ENCODE measurements at places on chromosomes 11 and 22.

- DNase-seq: no peak
These were observed 52.2 kb downstream of the NFAM1 start for GRCh38 chr22:42379966-42380537.

- DNase-seq: no peak
These were observed 15.3 kb upstream of the CWF19L2 start for GRCh38 chr11:107472966-107473365.

DNA sequence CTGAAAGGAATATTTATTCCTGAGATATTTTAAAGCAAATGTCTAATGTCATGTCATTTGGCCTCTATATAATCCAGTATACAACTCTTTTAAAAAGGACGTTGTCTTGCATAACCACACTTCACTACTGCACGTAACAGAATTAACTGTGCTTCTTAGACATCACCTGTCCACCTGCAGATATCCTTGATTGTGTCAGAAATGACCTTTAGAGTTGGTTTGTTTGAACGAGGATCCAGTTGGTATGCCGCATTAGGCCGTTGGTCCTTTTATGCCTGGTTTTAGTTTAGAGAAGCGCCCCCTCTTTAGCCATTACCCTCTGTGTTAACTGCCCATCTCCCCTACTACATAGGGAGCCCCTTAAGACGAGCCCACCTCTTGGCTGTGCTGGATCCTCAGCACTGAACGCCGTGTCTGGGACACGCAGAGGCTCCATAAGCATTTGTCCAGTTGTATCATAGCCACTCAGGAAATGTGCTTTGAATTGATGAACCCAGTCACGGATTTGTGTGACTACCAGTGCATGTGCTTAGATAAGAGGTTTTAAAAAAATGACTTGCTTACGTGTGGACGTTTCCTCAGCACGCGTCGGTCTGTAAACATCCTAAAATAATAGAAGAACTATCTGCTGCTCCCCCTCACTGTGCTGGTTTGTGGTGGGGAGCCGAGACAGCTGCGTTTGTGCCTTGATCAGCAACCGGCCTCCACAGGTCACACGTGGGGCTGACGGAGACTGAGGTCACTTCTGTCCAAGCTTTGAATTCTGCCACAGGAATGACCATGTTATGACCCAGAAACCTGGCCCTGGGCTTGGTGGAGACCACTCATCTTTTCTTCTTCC lies 4.0 kb downstream of the MICAL2 start:
- no peak for DNase-seq

GRCh38 chr22:23237201-23237798 lies 57.0 kb downstream of the BCR start:
- DNase-seq: no peak

GRCh38 chr11:70141486-70142220 lies 61.4 kb upstream of the FADD start:
- DNase-seq: no peak

- DNase-seq: peak; percentile 58
These were observed 14.5 kb upstream of the DGKZ start for GRCh38 chr11:46332568-46333393.

GRCh38 chr11:46722566-46723358 lies 3.7 kb downstream of the F2 start:
- no peak for DNase-seq

DNA sequence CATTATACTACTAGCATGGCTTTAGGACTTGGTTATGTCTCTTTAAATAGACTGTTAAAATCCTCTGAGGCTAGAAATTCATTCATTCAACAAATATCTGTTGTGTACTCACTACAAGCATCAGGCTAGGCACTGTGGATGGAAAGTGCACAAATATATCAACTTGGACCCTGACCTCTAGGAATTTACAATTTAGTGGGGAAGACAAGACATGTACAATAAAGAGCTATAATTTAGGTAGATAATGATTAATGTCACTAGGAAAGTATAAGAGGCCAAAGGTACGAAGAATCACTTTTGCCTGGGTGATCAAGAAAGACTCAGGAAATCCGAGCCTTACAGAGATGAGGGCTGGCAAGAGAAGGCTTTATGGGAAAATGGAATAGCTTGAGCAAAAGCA lies 25.6 kb upstream of the BMAL1 start:
- DNase-seq: no peak

- no peak for DNase-seq
These were observed 103.2 kb downstream of the GRIA4 start for GRCh38 chr11:105713106-105713505.

DNA sequence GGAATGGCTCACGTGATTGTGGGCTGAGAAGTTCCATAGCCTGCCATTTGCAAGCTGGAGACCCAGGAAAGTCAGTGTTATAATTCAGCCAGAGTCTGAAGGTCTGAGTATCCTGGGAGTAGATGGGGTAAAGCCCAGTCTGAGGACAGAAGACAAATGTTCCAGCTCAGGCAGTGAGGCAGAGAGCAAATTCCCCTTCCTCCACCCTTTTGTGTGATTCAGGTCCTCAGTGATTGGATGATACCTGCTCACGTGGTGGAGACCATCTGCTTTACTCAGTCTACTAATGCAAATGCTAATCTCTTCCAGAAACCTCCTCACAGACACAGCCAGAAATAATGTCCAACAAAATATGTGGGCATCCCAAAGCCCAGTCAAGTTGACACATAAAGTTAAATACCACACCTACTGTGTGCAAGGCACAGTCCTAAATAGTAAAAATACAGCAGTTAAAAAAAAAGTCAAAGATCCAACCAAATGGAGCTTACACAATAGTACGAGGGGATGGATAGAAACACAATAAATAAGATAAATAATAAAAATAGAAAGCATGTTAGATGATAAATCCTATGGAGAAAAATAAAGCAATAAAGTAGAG lies 13.2 kb upstream of the APOL6 start:
- DNase-seq: no peak

DNA sequence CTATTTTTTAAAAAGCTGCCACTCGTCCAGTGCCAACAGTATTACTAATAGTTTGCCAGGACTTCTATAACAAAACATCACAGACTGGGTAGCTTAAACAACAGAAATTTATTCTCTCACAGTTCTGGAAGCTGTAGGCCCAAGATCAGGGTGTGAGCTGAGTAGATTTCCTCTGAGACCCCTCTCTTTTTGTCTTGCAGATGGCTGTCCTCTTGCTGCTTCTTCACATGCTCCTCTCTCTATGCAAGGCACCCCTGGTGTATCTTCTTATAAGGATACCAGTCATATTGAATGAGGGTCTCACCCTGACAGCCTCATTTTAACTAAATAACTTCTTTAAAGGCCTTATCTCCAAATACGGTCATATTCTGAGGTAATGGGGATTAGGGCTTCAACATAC lies 390.9 kb downstream of the DLG2 start:
- DNase-seq: no peak

GRCh38 chr11:59800390-59801025 lies 10.1 kb downstream of the MRPL16 start:
- no peak for DNase-seq

GRCh38 chr11:7892840-7893254 lies 38.2 kb downstream of the OR10A6 start:
- no peak for DNase-seq

DNA sequence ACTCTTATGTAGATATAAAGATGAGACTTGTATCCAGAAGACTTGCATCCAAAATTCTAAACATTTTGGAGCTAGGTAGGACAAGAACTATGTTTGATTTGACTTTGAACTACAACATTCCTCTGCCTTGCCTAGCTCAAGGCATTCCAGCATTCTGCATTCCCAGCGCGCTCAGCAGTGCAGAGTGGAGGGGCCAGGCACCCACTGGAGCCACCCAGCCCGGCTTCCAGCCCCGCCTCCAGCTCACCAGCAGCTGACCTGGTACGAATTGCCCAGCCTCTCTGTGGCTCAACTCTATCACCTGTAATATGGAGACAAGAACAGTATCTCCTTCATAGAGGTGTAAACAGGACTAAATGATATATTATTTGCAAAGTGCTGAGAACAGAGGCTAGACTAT lies 28.8 kb downstream of the PRDM10 start:
- no peak for DNase-seq

DNA sequence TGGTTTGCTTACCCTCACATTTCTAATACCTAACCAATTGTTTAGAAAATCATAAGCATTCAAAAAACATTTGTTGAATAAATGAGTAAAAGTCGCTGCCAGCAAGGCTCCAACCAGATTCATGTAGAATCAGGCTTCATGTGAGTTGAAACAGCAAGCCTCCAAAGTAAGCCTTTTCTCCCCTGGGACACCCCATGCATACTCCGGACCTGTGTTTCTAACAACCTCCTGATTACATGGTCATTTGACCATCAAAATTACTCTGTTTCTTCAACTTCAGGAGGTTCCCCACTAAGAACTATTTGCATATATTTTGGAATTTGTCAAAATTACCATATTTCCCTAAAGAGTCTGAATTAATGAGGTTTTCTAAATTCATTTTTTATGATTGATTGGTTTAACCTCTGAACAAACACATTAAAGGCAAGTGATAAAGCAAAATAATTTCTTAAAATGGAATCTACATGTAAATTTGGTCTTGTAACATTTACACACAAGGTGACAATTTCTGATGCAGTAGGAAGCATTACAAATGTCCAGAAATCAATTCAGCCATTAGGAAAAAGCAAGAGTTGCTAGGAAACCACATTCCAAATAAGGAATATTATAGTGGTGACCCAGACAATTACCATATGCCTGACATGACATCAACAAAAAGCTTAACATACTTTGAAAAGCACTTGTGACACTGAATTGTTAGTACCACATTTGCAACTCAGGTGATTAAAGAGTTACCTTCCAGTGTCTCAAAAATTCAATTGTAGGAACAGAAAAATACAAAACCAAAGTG lies 252.6 kb downstream of the GUCY1A2 start:
- DNase-seq: no peak

DNA sequence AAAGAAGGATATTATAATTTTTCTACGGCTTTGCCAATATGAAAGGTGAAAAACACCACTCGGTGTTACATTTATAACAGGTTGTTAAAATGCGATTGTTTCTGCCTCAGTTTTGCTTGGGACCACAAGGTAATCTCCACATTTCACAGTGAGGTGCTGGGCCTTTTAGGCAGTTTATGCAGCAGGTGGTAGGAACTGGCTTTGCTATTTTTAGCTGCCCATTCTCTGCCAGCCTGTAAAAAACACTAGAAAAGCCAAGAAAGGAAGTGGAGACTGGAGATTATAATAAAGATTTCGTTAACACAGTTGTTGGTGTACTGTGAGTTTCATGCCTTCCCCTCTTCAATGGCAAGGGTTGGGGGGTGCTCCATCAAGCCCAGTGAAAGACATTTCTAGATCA lies 8.0 kb upstream of the MRPL16 start:
- DNase-seq: no peak

- DNase-seq: no peak
These were observed 25.5 kb downstream of the TOLLIP start for GRCh38 chr11:1283906-1284305.

DNA sequence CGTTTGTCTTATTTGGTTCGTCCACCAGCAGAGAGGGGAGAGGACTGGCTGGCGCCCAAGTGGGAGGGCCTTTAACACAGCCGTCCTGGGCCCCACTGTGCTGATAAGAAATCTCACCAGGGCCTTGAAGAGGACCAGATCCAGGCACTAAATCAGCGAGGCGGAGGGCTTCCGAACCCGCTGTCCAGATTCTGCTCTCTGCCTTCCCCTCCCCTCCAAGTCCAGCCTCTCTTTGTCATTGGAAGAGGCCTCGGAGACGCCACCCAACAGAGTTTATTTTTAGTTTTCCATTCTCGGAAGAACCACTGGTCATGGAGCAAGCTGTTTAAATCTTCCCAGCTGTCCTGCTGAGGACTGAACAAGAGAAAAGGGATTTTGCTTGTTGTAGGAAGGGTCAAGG lies 9.3 kb upstream of the FXYD6 start:
- DNase-seq: no peak

DNA sequence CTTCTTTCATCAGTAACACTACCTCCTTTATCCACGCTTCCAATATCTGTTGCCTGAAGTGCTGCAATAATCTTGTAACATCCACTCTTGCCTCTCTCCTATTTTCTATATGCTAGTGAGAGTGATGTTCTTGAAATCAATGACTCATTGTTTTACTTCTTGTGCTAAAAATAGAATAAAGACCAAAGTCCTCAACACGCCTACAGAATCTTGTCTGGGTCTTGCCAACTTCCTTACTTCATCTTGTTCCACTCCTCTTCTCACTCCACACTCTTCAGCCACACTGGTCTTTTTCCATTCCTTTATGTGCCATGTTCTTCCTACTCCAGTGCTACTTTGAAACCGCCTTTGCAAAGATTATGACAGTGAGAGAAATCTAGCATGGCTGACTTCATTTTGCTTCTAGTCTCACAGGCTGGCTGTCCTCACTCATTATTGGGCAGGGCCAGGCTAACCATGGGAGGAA lies 136.4 kb downstream of the CCDC81 start:
- no peak for DNase-seq

DNA sequence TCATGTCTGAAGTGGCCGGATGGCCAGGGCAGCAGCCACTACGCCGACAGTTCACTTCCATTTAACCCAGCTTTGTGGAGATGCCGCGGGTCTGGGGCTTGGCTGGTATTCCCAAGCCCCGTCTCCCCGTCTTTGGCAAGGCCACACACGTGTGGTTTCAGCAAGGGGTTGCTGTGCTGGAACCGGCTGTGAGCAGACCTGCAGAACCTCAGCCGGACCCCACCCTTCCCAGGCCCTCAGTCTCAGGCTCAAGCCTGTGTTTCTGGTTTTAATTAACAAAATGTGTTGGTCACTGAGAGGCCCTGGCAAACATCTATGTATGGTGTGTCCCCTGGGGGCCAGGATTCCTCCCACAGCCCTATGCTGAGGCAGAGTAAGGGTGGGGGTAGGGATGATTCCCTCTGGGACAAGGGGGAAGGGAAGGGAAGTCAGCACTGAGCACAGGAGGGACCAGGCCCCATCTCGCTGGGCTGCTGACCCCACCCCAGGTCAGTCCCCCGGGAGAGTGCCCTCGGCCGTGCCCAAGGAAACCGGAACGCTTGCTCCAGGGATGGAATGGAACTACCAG lies 9.3 kb downstream of the OSBPL5 start:
- no peak for DNase-seq

- DNase-seq: no peak
These were observed 24.0 kb upstream of the SMIM38 start for GRCh38 chr11:69131644-69132300.

DNA sequence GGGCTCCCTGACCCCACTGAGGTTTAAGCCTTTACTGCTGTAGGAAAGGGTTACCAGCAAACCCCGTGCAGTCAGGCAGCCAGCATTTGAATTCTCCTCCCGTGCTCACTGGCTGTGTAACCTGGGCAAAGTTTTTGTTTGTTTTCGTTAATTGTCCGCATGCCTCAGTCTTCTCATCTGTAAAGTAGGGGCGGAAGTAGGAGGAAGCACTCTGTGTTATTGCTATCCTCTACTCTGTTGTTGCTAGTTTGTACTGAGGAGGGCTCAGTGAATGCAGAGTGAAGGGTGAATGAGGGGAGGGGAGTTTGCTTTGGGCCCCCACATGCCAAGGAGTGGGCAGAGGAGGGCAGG lies 14.0 kb upstream of the SYT7 start:
- DNase-seq: no peak

Measured in CD8-positive, alpha-beta T cell (primary cell).